ENCODE measurements at places on chromosomes 1 and 21.
A peak's percentile ranks its signal among the peaks of the same experiment; 100 is the strongest.

GRCh38 chr1:58882322-58882948 is 98.6 kb upstream of the JUN start:
- no peak for DNase-seq

DNA sequence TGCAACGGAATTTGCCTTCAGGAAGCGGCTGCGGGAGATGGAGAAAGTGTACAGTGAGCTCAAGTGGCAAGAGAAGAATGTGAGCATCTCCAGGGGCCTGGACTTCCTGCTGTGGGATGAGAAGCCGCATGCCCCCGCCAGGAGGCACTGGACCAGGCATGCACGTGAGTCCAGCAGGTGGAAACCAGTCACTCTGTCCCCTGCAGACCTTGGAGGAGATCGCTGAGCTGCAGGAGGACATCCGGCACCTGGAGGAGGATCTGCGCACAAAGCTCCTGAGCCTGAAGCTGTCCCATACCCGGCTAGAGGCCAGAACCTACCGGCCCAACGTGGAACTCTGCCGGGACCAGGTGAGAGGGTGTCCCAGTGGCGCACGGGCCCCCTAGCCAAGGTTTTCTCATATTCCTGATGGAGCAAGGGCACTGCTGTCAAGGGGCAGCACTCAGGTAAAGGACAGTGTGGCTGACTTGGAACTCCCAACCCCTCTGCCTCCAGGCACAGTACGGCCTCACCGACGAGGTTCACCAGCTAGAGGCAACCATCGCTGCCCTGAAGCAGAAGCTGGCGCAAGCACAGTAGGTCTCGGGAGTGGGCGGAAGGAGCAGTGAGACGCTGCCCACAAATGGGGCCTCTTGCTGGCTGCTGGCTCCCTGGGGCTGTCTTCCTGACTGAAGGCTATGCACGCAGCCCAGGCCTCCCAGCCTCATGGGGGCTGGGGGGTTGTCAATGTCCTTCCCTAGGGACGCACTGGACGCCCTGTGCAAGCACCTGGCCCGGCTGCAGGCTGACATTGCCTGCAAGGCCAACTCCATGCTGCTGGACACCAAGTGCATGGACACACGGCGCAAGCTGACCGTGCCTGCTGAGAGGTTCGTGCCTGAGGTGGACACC is 1.2 kb upstream of the ADPRS start:
- DNase-seq, result no peak

GRCh38 chr1:146012703-146013558 is 8.6 kb downstream of the HJV start:
- DNase-seq, result peak; percentile 15

GRCh38 chr1:245500546-245500945 is 345.8 kb downstream of the KIF26B start:
- DNase-seq, result no peak

DNA sequence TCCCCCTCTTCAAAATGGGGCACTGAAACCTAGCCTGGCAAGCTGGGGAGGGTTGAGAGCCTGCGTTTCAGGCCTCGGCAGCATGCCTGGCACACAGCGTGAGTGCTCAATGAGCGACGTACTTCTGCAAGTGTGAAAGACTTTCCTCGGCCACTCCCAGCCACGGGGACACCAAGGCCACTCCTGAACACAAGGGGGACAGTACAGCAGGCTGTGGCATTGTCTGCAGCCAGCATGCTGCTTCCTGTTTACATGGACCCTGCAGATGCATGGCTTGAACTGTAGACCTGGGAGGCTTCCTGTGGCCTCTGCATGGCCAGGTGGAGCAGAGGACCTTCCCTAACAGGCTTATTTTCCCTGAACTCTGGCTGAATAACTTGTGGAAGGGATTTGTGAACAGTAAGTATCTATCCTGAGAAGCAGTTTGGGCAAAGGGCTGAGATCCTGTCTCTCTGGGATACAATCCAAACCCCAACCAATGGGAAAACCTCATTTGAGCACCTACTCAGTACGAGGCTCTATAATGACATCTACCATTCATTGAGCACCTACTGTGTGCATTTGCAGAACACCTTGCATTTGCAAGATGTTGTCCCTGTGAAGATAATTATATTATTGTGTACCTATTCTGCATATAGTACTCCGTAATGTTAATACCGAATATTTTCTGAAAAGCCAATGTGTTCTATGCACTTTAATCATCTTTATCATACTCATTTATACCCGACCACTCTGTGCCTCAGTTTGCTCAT is 9.9 kb upstream of the HSPG2 start:
- no peak for DNase-seq

DNA sequence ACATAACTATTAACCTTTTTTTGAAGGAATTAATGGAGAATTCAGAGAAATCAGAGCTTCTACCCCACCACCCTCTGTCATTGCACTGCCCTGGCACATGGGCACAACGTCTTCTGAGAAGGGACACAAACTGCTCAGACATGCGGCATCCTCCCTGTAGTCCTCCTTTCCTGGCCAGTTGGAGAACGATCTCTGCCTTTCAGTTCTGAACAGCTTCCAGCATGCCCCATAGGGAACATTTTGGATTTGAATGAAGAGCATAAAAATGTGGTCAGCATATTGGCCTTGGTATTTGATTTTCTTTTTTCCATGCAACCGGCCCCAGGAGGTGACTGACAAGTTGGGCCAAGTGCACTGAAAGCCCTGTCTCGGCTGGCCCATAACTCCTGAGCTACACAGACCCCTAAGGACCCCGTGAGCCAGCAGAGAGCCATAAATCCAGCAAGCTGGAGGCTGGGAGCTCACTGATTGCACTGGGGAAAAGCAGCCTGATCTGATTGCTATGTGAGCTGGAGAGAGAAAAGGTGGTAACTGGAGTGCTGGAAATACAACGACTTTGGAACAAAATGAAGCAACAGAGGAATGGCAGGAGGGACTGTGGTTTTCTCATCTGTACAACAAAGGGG is 10.9 kb upstream of the BLACAT1 start:
- DNase-seq, result no peak

DNA sequence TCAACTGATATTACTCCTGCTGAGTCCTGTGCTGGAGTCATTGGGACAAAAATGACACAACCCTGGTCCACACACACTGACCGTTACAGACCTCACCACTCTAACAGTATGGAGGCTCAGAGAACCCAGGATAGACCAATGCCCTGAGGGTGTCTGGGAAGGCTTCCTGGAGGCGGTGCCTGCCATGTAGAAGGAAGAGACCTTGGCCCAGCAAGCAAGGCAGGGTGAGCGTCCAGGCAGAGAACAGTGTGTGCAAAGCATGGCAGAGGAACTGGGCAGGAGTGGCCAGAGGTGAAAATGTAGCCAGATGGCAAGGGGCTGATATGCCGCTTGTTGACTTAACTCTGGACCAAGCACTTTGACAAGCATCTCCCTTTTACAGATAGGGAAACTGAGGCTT is 85.5 kb downstream of the VWA5B1 start:
- DNase-seq, result no peak

DNA sequence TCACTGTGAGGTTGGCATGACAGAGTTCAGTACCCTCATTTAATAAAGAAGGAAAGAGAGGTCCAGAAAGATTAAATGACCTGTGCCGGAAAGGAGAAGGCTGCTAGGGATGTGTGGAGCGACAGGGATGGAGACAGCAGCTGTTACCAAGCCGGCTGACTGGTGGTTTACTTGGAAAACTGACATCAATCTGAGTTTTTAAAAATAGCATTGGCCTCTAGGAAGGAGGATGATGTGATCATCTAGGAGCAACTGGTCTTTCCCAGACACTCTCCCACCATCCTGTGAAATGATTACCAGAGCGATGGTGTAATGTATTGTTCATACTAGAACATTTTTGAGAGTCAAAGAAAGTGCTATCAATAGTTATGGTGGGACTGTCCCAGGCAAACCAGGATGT is 154.4 kb downstream of the ZSCAN20 start:
- no peak for DNase-seq

DNA sequence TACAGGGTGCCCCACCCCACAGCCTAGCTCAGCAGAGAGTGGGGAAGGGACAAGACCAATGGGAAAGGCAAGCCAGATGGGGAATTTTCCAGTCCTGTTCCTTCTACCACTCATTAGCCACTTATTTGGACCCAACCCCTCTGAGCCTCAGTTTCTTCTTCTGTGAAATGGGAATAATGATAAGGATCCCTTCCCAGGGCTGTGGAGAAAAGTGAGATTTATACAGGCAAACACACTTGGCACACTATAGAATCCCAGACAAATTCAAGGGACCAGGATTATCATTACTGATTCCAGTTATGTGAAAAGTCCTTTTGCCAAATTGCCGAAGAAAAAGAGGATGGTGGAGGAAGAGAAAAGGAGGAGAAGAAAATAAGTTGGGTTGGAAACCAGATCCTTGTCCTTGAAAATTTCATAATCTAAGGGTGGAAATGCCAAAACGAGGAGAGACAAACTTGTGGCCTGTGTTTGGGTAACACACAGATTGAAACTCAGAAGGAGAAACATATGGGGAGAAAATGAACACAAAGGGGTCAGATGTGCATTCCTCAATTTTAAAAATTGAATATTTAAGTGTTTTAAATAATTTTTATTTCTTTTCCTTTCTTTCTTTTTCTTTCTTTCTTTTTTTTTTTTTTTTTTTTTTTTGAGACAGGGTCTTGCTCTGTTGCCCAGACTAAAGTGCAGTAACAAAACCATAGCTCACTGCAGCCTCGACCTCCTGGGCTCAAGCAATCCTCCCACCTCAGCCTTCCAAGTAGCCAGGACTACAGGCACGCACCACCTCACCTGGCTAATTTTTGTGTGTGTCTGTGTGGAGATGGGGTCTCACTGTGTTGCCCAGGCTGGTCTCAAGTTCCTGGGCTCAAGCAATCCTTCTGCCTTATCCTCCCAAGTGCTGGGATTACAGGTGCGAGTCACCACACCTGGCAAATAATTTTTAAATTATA is 9.6 kb downstream of the CAPN2 start:
- DNase-seq, result no peak

DNA sequence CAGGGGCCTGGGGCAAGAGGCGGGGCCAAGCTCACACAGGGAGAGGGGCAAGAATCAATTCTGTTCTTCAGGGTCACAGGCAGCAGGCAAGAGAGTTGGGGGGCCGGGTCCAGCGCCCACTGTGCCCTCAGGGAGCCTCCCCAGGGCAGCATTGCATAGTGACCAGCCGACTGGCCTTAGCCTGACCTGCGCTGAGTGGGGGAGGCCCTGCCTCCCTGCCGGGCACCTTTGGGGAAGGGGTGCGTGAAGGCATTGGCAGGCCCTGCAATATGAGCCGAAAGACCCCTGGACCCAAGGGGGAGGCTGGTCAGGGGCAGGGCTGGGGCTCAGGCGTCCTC is 12.2 kb downstream of the SCNN1D start:
- no peak for DNase-seq

- no peak for DNase-seq
These were observed 216.3 kb upstream of the CAMK1G start for GRCh38 chr1:209367061-209367772.

GRCh38 chr1:76868154-76868882 is 1.0 kb downstream of the ST6GALNAC5 start:
- DNase-seq, result peak; percentile 27

GRCh38 chr1:183889095-183889494 is 84.2 kb downstream of the RGL1 start:
- DNase-seq, result no peak

DNA sequence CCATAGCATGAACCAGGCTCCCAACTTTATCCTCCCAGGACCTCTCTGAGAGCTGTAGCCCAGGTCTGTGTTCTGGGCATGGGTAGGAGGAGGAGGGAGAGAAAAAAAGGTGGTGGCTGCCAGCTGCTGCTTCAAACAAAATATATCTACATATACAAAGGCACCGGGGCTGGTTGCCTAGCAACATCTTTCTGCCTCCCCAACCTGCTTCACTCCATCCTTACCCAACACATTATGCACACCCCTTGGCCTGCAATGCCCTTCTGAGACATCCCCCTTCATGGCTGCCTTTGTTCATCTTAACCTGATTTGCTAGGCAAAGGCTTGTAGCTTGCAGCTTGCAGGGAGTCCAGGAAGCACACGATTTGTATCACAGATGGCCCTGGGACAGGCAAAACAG is 27.2 kb upstream of the ATP1A1 start:
- DNase-seq, result no peak

- DNase-seq, result no peak
These were observed 12.8 kb downstream of the ZNF362 start for GRCh38 chr1:33268927-33269610.

DNA sequence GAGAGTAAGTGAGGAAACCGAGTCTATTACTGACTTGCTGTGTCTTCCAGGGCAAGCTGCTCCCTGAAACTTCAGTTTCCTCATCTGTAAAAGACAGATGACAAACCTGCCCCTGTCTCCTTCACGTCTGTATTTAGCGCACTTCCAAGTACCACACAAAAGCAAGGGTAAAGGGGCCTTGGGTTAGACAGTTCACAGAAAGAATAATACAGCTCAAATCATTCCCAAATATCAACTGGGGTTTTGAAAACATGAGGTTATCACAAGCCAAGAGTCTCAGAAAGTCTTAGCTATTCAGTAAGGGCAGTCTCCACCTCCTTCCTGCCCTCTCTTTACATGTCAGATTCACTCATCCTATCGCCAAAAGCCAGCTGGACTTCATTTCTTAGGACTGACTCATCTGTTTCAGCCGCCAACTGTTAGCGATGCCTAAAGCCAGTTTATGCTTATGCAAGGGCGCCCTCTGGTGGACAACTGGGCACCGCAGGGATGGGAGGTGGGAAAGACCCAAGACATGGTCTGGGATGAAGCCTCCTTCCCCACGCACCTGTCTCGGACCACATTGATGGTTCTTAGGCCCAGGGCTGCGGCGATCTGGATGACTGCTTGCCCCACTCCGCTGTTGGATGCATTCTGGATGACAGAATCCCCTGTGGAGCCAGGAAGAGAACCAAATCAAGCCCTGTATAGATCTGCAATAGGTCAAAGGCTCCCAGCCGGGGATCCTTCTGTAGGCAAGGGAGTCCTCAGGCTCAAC is 21.1 kb upstream of the SRSF4 start:
- DNase-seq, result peak; percentile 80

DNA sequence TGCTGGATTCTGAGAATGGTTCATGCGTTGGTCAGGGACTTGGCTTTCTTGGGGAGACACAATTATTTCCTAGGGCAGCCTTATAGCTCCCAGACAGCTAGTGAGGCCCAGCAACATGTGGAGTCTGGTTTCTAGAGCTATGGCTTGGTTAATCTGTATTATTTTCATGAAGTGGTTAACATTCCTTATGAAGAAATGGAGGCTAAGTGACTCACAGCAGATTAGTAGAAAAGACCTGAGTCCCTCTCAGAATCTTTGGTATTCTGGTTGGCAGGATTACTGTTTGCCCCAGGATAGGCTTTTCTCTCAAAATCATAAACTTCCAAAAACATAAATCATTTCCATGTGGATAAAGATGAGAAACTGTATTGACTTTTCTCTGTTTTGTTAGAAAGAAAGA is 42.3 kb downstream of the DUSP10 start:
- no peak for DNase-seq

Data from C1 segment of cervical spinal cord (tissue), 14 donors.